ENCODE measurements at places on chromosomes 7 and 10.
A peak's percentile ranks its signal among the peaks of the same experiment; 100 is the strongest.

DNA sequence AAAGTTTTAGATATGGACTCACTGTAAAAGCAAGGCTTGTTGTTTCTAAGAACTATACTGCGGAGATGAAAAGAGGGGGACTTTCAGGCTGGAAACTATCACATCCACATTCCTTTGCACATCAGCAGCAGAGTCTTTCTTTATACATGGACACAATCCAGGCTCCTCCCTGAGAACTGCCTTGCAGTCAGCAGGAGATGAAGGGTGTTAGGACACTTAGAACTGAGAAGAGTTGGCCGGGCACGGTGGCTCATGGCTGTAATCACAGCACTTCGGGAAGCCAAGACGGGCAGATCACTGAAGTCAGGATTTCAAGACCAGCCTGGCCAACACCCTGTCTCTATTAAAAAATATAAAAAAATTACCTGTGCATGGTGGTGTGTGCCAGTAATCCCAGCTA is 9.7 kb upstream of the GARS1 start:
- no peak for DNase-seq

GRCh38 chr10:69179089-69179742 is 818 bp upstream of the SUPV3L1 start:
- DNase-seq, result peak; percentile 28

DNA sequence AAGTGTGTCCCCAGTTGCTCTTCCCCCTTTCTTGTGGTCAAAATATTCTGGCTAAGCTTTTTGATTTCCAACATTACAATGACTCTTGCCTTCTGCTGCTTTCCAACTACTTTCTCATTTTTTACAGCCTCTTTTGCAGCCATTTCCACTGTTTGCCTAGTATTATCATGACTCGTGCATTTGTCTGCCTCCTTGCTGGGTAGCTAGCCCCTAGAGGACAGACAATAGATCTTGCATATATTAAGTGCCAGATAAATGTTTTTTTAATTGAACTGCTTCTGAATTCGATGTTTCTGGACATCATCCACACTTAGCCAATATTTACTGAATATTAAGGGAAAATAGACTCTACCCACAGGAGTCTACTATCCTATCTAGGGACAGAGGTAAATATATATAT is 124.5 kb downstream of the POU6F2 start:
- no peak for DNase-seq

DNA sequence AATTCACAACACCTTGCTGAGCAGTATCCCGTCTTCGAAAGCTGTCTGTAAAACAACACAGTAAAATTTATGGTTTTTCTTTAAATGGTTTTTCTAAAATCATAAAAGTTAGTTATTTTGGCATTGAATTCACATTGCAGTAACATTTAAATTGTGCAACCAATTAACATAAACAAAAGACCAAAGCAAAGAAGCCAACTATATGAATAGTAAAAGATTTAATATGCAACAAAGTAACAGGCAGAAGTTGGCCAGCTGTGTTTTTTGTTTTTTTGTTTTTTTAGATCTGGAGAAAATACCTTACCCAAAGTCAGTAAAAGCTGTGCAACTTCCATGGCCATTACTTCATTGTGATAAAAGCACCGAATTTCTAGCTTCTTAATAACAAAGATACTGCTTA is 11.3 kb downstream of the SRI start:
- DNase-seq, result no peak

DNA sequence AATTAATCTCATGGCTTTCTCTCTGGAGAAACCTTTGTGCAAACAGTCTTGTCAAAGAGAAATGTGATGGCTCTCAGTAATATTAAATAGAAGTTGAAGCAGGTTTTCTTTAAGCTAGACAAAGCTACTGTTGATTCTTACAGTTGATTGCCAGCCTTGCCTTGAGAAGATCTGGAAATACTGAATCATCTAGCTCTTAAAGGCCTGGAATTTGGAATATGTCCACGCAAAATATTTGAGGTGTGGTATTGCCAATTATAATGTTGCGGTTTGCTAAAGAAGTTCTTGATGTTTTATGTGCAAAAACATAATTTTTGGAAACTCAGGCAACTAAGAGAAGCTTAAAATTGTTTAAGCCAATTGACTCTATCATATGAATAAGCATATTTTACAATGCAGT is 371.9 kb downstream of the PHF14 start:
- DNase-seq, result no peak

DNA sequence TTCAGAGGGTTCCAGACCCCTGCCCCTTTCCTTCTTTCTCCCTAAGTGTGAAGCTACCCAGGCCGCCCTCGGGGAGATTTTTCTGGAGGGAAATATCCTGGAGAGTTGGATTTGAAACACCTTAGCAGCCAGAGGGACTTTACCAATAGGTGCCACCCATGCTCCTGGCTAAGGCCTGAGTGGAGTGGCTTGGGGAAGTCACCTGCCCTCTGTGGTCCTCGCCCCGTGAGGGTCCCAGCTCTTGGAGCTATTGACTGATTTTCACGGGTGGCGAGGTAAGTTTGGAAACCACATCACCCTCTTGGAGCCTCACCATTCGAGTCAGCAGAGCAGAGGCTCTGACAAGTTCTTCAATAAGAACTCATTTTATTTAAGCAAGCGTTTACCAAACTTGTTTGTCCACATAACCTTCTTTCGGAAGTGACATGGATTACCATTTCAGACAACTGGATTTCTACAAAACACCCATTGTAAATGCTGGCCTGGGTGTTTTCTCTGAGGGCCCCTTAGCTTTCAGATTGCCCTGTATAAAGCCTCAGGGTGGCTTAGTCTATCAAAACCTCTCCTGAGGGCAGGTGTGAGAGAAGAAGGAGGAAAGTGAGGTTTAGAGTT is 20.4 kb downstream of the AQP1 start:
- DNase-seq, result no peak

DNA sequence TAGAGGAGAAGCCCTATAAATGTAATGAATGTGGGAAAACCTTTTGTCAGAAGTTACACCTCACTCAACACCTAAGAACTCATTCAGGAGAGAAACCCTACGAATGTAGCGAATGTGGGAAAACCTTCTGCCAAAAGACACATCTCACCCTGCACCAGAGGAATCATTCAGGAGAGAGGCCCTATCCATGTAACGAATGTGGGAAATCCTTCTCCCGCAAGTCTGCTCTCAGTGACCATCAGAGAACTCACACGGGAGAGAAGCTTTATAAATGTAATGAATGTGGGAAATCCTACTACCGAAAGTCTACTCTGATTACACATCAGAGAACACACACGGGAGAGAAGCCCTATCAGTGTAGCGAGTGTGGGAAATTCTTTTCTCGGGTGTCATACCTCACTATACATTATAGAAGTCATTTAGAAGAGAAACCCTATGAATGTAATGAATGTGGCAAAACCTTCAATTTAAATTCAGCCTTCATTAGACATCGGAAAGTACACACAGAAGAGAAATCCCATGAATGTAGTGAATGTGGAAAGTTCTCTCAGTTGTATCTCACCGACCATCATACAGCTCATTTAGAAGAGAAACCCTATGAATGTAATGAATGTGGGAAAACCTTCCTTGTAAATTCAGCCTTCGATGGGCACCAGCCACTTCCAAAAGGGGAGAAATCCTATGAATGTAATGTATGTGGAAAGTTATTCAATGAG is 18.9 kb downstream of the RBAK start:
- no peak for DNase-seq

DNA sequence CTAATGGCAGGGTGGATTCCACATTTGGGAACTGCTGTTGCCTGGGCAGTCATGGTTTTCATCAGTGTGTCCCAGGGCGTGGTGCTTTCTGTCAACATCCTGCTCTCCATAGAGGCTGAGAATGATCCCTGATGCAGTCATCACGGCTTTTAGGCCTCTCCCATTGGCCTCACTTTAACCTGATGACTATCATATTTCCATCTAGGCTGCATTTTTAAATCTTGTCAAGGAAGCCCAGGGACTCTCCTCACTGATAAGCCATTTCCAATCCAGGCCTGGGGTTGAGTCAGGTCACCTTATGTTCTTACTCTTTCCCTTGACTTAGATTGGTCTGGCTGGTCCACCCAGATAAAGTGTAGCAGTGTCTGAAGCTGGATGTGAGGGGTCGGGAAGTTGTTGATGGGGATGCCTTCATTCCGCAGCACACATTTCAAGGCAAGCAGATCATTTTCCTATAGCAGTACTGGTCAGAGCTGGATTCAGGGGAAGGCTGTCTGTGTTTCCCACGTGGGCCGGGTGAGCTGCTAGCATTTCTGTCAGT is 177.0 kb downstream of the AUTS2 start:
- DNase-seq, result no peak

- no peak for DNase-seq
Observed at GRCh38 chr10:42940487-42941294, 136.2 kb upstream of the RET start.

DNA sequence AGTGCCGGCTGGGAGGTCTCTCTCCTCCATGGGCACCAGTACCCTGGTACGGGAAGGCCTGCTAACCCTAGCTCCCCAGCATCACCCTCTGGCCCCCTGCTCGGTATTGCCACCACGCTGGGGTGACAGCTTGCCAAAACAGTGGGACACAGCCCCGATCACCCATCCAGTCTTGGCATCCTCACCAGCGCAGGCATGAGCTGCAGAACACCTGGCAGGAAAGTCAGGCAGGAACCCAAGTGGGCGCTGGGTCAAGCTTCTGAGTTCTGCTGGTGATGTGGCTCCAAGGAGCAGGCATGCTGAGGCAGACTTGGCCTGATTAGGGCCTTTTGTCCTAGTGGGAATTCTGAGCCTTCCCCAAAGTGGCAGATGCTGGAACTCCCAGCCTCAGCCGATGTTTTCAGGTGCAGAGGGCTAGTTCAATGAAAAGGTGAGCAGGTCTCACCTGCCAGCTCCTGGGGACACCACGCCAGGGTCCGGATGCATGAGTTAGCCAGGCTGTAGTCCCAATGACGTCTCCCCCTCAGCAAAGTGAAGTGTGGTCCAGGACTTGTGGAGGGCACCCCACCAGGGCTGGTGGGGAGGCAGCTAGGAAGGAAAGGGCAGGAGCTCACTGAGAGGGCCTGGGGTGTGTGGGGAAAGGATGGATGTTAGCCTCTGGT is 8.5 kb upstream of the ZNF22 start:
- no peak for DNase-seq

DNA sequence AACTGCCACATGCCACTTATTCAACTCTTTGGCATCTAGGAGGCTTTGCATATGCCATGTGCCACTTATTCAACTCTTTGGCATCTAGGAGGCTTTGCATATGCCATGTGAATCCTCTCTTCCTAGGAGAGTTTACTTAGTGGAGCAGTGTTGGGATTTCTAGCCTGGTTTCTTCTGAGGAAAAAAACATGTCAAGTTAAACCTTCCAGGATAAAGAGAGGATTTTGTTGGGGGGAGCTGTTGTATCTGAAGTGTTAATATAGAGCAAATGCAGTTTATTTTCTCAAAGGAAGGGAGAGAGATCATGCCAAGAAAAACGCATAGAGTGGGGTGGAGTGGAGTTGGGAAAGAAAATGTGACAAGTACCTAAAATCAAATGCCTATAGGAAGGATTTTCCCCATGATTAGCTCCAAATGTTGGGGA is 91.5 kb downstream of the MCU start:
- DNase-seq, result no peak

GRCh38 chr7:73983437-73984164 is 44.4 kb upstream of the ELN start:
- DNase-seq, result no peak

- DNase-seq, result no peak
Observed at GRCh38 chr10:124213899-124214510, 120.6 kb upstream of the CHST15 start.

DNA sequence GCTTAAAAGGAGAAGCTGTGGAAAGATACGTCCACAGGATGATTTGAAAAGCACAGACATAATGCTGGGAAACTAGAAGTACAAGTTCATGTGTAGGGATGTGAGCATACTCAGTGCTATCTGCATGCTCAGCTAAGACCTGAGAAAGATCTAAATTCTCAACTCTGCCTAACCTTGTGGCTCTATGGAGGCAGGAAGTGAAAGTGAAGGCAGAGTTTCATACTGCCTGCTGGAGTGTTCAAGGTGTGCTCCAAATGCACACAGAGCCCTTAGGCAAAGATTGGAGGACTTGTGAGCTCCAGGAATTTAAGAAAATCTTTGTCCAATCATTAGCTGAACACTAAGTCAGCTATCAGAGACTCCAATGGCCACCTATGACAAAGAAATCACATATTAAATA is 190.9 kb downstream of the RNLS start:
- DNase-seq, result no peak

DNA sequence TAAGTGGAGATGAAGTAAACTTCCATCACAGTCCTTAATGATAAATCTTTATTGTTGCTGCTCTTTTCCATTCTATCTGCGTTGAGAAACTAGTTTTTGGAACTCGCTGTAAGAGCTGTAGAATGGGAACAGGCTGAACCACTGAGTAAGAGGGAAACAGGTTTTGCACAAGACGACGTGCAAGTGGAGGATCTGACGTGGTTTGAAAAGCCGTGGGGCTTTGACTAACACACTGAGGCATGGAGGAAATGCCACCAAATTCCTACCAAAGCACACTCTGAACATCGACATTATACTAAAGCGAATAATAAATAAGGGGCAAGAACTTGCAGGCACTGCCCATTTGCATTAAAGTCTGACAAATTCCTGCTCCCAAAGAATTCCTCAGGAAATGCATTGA is 160.6 kb downstream of the KLF6 start:
- DNase-seq, result no peak

- DNase-seq, result peak; percentile 66
Observed at GRCh38 chr10:118568327-118568848, 27.1 kb downstream of the PRLHR start.

DNA sequence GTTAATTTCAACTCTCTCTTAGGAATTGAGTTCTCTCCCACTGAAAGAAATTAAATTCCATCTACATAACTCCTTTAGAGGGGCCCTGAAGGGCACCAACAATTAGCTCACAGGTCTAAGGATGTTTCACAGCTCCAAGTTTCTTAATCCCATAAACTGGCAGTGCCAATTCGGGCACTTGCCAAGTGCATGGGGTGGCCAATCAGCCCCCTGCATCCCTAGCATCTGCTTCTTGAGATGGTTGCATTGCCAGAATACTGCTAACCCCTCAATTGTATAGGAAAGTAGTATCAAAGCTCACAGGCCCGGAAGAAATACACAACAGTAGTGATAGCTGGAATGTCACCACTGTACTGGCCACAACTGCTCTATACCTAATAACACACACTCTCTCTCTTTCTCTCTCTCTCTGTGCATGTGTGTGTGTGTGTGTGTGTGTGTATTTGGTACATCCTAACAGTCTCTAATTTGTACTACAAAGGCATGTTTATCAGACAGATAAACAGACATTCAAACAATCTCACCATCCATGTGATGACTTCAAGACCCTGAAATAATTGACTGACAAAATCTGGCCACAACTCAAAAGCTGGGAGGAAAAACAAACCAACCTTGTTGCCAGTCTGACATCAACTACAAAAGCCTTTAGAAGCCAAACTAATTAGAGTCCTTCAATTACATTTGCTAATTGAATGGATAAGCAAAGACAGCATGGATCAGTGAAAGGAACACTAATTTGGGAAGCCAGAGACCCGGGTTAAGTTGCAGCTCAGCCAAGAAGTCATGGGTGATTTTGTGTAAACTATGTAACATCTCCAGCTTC is 27.8 kb downstream of the HIBADH start:
- no peak for DNase-seq

Measured in hepatic stellate cell (primary cell).